ENCODE measurements at places on chromosomes 16 and 17. TPM values are rescaled to one million over a fixed set of nuclear protein-coding genes. Genes with fewer than 3 reads are reported as not detected.

GRCh38 chr16:77591347-77591746 lies 131.0 kb upstream of the NUDT7 start:
- H3K4me1 ChIP-seq: peaks cover 4% of the 10 kb centered on the region
- no peak overlapping the region for H3K27ac ChIP-seq
- no peak overlapping the region for H3K4me3 ChIP-seq
- H3K36me3 ChIP-seq: no peaks in the 10 kb centered on the region
- DNase-seq: no peak

DNA sequence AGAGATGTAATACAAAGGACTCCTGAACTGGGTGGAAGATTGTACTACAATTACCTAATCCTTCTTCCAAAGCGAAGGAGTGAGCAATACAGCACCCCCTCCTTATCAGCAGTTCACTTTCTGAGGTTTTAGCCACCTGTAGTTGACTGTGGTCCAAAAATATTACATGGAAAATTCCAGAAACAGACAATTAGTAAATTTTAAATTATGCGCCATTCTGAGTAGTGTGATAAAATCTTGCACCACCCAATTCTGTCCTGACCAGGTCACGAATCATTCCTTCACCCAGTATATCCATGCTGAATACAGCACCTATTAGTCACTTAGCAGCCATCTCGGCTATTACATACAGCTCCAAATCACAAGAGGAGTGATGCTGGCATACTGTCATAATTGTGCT lies 23.2 kb downstream of the VPS53 start:
- no peak overlapping the region for H3K4me3 ChIP-seq
- no peaks in the 10 kb centered on the region for H3K27me3 ChIP-seq
- H3K27ac ChIP-seq: no peak overlapping the region
- H3K4me1 ChIP-seq: no peaks in the 10 kb centered on the region
- H3K36me3 ChIP-seq: peaks cover 79% of the 10 kb centered on the region

GRCh38 chr17:66517336-66518009 lies 215.1 kb downstream of the PRKCA start:
- H3K27ac ChIP-seq: no peak overlapping the region
- H3K4me1 ChIP-seq: no peaks in the 10 kb centered on the region
- H3K4me3 ChIP-seq: no peak overlapping the region

GRCh38 chr17:7223375-7223774 lies 3.6 kb downstream of the ACADVL start:
- no peak overlapping the region for H3K4me3 ChIP-seq
- H3K4me1 ChIP-seq: peaks cover 38% of the 10 kb centered on the region
- no peak for DNase-seq
- H3K27ac ChIP-seq: no peak overlapping the region
- H3K36me3 ChIP-seq: peaks cover 26% of the 10 kb centered on the region

GRCh38 chr17:67891481-67892119 lies 66.3 kb downstream of the BPTF start:
- H3K27me3 ChIP-seq: no peaks in the 10 kb centered on the region
- no peak overlapping the region for H3K27ac ChIP-seq

DNA sequence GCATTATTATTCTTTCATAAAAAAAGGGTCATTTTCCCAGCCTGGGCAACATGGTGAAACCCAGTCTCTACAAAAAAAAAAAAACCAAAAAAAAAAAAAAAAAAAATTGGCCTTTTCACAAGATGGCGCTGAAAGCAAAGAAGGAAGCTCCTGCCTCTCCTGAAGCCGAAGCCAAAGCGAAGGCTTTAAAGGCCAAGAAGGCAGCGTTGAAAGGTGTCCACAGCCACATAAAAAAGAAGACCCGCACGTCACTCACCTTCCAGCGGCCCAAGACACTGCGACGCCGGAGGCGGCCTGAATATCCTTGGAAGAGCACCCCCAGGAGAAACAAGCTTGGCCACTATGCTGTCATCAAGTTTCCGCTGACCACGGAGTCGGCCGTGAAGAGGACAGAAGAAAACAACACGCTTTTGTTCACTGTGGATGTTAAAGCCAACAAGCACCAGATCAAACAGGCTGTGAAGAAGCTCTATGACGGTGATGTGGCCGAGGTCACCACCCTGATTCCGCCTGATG lies 4.9 kb upstream of the PGAP6 start:
- H3K27me3 ChIP-seq: no peaks in the 10 kb centered on the region
- DNase-seq: no peak
- H3K4me3 ChIP-seq: no peak overlapping the region
- peak overlapping the region; percentile 39 for H3K27ac ChIP-seq

- no peak for DNase-seq
- H3K27ac ChIP-seq: no peak overlapping the region
- no peaks in the 10 kb centered on the region for H3K4me1 ChIP-seq
- H3K27me3 ChIP-seq: no peaks in the 10 kb centered on the region
Measured at GRCh38 chr17:57677301-57677700, 67.8 kb downstream of the CCDC182 start.

- peaks cover 18% of the 10 kb centered on the region for H3K4me1 ChIP-seq
- no peak overlapping the region for H3K27ac ChIP-seq
- no peak for DNase-seq
- no peaks in the 10 kb centered on the region for H3K27me3 ChIP-seq
- H3K4me3 ChIP-seq: no peak overlapping the region
Measured at GRCh38 chr16:50285406-50286003, 19.2 kb downstream of the ADCY7 start.

DNA sequence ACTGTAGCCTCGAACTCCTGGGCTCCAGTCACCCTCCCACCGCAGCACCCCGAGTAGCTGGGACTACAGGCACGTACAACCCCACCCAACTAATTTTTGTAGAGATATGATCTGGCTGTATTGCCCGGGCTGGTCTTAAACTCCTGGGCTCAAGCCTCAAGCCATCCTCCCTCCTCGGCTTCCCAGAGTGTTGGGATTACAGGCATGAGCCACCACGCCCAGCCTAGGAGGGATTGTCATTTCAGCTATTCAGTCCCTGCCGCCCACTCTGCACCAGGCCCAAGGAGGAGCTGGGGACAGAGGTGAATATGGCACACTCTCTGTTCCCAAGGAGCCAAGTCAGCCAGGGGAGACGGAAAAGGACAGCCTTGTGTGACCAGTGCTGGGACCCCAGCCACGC lies 256.2 kb downstream of the PARN start:
- H3K36me3 ChIP-seq: no peaks in the 10 kb centered on the region
- no peaks in the 10 kb centered on the region for H3K4me1 ChIP-seq
- no peaks in the 10 kb centered on the region for H3K27me3 ChIP-seq
- no peak overlapping the region for H3K4me3 ChIP-seq
- H3K27ac ChIP-seq: no peak overlapping the region

GRCh38 chr17:60704170-60704569 lies 26.5 kb downstream of the BCAS3 start:
- H3K36me3 ChIP-seq: no peaks in the 10 kb centered on the region
- H3K27me3 ChIP-seq: no peaks in the 10 kb centered on the region
- no peak for DNase-seq
- no peaks in the 10 kb centered on the region for H3K4me1 ChIP-seq
- H3K27ac ChIP-seq: no peak overlapping the region

- H3K27ac ChIP-seq: peak overlapping the region; percentile 98
- peak; percentile 29 for DNase-seq
- H3K4me3 ChIP-seq: no peak overlapping the region
- peaks cover 6% of the 10 kb centered on the region for H3K36me3 ChIP-seq
Measured at GRCh38 chr17:40326014-40326831, 17.2 kb downstream of the RARA start.

GRCh38 chr17:15250135-15250860 lies 14.8 kb downstream of the PMP22 start:
- peaks cover 80% of the 10 kb centered on the region for H3K36me3 ChIP-seq
- DNase-seq: no peak
- no peaks in the 10 kb centered on the region for H3K27me3 ChIP-seq
- peaks cover 55% of the 10 kb centered on the region for H3K4me1 ChIP-seq
- peak overlapping the region; percentile 10 for H3K27ac ChIP-seq

DNA sequence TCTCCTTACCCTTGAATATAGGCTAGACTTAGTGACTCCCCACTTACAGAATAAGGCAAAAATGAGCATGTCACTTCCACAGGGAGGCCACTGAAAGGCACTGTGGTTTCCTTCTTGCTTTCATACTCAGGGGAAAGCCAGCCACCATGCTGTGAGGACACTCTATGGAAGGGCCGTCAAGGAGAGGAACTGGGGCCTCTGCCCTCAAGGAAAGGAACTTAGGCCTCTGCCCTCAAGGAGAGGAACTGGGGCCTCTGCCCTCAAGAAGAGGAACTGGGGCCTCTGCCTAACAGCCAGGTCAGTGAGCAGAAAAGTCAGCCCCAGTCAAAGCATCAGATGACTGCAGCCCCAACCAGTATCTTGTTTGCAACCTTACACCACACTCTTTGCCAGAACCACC lies 30.1 kb downstream of the VPS35 start:
- H3K27me3 ChIP-seq: no peaks in the 10 kb centered on the region
- H3K36me3 ChIP-seq: no peaks in the 10 kb centered on the region
- no peak overlapping the region for H3K4me3 ChIP-seq
- DNase-seq: peak; percentile 36
- H3K27ac ChIP-seq: no peak overlapping the region

The PYY gene
- not detected for total RNA-seq

The DOC2A gene
- 0.09 TPM for total RNA-seq

The ST6GALNAC2 gene
- 3.3 TPM for total RNA-seq

The KRT23 gene
- not detected for total RNA-seq
